ENCODE measurements at places on chromosomes 1 and 21.
A peak's percentile ranks its signal among the peaks of the same experiment; 100 is the strongest.

GRCh38 chr1:7383671-7384520, 387.2 kb upstream of the VAMP3 start:
- no peak for DNase-seq

DNA sequence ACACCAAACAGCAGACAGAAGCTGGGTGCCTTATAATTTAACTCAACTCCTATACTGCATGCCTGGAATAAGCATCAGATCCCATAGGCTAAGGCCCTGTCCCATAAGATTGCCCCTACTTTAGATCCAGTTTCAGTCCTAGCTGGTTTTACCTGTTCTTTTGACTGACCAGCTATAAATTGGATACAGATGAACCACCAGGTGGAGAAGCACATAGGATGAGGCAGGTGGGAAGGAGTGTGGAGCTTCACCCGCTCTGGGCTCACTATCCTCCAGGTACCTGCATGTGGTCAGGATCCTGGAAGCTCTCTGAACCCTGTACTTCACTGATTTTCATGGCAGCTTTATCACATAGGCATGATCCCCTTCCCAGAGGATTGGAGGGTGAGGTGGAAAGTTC, 51.3 kb downstream of the MAST2 start:
- DNase-seq: no peak

- DNase-seq: no peak
These were observed 27.9 kb downstream of the EPHB2 start for GRCh38 chr1:22738522-22738921.

- DNase-seq: no peak
These were observed 5.1 kb upstream of the RFX5 start for GRCh38 chr1:151352021-151352718.

GRCh38 chr1:240766831-240767230, 154.9 kb upstream of the GREM2 start:
- DNase-seq: no peak

DNA sequence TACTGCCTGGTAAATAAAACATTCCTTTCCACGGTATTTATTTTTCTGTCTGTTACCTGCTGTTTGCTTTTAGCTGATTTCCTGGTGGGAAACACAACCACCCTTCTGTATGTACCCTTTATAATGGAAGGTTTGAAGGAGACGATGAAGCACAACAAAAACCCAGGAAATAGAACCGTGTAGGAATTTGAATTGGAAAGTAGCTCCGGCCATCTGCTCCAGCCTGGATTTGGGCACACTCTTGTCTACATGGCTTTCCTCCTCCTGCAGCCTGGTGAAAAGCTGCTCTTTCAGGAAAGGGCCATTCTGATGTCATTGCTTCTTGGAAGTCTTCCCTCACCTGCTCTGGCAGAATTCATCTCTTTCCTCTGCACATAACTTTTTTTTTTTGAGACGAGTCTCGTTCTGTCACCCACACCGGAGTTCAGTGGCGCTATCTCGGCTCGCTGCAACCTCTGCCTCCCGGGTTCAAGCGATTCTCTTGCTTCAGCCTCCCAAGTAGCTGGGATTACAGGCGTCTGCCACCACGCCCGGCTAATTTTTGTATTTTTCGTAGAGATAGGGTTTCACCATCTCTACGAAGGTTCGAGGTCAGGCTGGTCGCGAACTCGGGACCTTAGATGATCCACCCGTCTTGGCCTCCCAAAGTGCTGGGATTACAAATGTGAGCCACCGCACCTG, 2.7 kb downstream of the AK4 start:
- no peak for DNase-seq

- no peak for DNase-seq
These were observed at the start of gene TTLL10 for GRCh38 chr1:1173793-1174415. Gene TTLL10 (plus strand): TSS chr1:1173880. CDS start chr1:1179216, 5,336 bp downstream.

DNA sequence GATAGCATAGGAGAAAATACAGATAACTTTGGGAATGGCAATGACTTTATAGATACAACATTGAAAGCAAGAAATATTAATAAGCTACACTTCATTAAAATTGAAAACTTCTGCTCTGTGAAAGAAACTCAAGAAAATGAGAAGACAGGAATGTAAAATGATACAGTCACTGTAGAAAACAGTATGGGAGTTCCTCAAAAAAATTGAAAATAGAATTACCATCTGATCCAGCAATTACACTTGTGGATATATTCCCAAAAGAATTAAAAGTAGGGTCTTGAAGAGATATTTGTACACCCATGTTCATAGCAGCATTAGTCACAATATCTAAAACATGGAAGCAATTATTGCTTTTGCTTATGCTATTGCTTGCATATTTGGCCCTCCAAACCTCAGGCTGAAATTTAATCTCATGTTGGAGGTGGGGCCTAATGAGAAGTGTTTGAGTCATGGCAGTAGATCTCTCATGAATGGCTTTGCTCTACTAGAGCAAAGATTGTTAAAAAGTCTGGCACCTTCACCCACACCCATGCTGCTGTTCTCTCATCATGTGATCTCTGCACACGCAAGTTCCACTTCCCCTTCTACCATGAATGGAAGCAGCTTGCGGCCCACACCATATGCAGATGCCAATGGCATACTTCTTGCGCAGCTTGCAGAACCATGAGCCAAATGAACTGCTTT, 15.3 kb upstream of the AHCYL1 start:
- no peak for DNase-seq

DNA sequence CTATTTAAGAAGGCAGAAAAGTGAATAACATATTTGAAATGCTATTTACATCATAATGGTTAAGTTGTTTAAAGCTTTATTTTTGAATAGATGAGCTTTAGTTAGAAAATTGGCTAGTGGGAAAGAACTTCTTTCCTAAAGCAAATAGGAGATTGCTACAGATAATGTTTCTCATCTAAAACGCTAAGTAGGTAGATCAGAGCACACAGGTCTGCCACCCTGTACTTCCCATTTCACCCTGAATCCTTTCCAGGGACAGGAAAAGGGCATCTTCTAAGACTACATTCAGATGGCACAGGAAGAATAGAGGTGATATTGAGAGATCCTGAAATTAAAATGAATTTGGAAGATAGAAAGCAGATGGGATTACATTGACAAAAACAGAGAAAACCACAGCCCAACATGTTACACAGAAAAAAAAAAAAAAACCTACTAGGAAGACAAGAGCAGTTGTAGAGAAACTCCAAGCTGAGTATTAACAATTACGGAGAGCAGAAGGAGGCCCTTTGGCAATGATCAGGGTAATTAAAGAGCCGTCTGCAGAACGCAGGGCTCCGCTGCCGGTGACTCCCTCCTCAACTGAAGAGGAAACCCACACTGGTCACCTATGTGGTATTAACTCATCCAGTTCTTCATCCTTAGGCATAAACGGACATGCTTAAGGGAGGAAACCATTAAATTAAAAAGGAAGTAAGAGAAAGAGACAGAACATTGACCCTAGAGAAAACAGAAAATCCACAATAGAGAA, 53.6 kb upstream of the MAP10 start:
- DNase-seq: no peak

DNA sequence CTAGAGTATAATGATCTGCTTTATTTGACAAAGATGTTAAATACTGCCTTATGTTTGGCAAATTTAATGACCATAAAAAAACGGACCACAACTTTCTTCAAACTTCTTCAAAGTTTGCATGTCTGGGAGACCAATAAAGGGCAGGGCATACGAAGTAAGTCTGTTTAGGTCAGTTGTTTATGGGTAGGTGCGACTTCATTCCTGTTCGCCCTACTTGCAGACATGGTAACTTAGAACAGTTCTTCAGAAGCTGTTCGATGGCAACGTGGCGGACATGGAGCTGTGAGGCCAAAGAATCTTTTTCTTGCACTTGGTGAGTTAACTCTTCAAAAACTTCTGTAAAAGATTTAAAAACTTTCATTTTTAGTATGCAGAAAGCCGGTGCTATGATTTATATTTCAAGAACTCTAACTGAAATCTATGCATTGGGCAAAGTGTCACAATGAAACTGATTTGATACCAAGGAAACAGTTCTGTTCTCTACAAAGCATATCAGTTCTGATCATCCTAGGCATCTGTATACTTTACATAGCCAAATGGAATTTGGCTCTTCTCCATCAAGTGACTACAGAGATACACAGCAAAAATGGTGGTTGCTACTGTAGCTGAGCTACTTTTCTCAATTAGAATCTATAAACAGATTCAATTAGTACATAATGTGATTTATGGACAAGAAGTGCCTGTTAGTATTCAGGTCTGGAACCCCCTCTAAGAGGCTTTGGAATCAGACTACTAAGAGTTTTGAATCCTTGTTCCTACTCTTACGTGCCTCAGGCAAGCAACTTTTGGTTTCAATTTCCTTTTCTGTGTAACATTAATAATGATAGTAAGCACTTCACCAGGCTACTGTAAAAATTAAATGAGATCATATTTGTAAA, 25.7 kb downstream of the C21orf91 start:
- DNase-seq: no peak

DNA sequence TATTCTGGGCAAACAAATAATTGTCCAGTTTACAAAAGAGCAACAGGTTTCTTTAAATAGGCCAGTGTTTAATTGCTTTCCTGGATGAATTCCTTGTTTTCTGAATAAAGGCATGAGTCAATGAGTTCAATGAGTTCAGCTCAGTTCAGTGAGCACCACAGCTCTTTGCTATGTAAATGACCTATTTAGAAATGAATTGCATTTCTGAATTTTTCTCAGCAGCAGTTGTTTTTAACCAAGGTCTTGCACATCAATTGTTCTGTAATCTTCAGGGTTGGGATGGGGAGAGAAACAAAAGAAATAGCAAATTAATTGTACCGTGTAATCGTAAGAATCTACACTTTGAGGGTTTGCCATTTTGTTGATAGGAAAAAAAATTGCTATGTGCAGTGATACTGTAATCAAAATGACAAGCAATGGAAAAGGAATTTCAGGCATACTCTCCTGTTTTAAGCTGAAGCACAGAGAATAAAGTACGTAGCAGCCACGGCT, 45.7 kb downstream of the MIS18A start:
- no peak for DNase-seq

DNA sequence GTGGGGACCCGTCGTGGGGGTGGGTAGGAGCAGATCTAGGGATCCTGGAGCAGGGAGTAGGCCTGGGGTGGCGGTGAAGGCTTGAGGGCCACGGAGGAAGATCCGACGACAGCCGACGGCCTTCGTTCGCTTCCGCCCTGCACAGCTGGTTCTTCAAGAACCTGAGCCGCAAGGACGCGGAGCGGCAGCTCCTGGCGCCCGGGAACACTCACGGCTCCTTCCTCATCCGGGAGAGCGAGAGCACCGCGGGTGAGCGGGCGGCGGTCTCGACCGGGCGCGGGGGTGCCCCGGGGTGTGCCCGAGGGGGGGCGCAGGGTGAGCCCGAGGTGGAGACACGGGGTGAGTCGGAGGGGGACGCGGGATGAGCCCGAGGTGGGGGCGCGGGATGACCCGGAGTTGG, 16.5 kb upstream of the HDAC1 start:
- DNase-seq: no peak

DNA sequence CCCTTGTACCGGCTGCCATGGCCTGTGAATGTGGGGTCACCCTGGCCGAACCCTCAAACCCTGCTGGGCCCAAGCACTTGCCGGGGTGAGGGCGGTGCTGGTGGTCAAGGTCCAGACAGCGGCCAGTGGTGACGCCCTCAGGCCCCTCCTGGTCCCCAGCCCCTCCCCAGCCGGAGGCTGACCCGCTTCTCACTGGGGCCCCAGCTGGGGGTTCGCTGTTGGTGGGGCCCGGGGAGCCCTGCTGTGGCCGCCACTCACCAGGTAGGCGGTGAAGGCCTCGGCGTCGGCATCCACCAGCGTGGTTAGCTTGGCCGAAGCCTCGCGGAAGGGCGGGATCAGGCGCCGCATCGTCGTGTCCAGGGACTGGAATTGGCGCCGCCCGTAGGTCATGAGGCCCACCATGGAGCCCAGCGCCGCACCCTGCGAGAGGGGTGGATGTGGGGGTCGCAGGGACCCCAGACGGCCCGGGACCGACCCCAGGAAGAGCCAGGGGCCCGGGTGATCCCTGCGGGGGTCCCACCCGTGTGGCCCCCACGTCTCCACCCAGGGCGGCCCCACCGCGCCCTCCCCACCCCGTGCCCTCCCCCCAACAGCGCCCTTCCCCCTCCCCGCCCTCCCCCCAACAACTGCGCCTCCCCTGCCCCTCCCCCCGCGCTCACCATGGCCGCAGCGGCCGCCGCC, 10.1 kb downstream of the FTCD start:
- no peak for DNase-seq

DNA sequence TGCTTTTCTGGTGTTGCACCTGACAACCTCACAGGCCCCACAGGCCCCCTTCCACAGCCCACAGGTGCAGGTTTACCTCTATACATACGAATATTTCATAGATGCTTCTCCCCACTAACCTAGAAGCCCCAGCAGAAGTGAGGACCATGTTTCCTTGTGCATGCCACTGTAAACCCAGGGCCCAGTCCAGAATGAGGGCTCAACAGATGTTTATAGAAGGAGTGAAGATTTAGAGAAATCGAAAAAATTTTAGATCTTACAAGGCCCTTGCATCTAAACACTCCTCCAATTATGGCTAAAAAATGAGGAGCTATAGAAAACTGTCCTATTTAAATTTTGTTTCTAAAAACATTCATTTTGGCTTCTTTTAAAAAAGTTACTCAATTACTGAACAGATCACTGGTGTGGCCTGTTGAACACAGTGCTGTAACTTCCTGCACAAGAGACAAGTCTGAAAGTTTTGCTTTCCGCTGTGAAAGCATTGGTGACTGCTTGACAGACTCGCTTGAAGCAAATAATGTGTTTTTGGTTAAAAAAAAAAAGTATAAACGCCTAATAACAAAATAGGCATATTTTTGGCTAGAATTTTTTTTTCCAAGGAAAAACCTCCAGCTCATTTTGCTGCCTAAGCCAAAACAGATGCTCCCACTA, 1.2 kb downstream of the ABCB10 start:
- no peak for DNase-seq

GRCh38 chr21:46183910-46184624, at the start of gene SPATC1L:
Gene SPATC1L (minus strand): TSS chr21:46184459. CDS start chr21:46182816, 1,643 bp downstream.
- DNase-seq: peak; percentile 54

- DNase-seq: no peak
These were observed 120.2 kb downstream of the TLR5 start for GRCh38 chr1:223022641-223023473.

- no peak for DNase-seq
These were observed 22.4 kb downstream of the VPS45 start for GRCh38 chr1:150089846-150090520.

GRCh38 chr1:165592945-165593823, 37.9 kb upstream of the MGST3 start:
- peak; percentile 84 for DNase-seq

- DNase-seq: no peak
These were observed 104.6 kb downstream of the TGFBR3 start for GRCh38 chr1:91781371-91781825.

- no peak for DNase-seq
These were observed 27.2 kb downstream of the ADGRL2 start for GRCh38 chr1:81827942-81828341.

DNA sequence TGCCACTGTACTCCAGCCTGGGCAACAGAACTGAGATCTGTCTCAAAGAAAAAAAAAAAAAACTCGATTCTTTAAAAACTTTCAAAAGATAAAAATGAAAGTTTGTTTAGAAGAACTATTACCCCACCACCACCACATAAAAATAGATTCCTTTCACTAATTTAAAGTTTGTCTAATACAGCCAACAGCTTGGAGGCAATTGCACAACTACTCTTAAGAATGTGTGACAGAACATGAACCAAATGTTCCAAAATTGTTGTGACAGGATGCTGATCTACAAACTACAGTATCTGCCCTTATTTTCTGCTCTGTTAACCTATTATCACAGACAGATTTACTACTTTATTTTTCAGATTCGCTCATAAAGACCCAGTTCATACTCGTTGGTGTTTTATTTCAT, 5.5 kb upstream of the TGFBR3 start:
- DNase-seq: no peak
